ENCODE measurements at places on chromosomes 13 and 19.

DNA sequence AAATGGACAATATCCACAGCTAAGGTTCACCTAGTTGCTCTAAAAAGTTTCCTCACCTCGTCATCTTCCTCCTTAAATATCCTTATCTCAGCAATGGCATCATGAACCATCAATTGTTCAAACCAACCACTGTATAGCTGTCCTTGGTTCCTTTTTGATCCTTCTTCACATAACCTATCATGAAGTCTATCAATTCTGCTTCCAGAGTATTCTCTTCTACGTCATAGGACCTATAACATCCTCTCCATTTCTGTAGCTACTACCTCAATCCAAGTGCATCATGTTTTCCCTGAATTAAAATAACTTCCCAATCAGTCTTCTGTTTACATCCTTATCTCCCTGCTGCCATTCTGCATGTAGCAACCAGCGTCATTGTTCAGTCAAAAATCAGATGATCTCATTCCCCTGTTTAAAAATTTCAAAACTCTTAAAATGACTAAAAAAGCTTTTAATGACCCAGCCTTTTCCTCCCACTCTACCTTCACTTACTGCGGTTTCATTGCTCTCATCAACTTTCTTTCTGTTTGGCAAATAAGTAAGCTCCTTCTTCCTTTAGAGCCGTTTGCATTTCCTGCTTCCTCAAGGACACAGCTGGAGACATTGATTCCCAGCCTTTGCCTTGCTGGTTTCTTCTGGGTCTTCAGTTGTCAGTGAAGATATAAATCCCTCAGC is 223.9 kb upstream of the MIR17HG start:
- DNase-seq = no peak

DNA sequence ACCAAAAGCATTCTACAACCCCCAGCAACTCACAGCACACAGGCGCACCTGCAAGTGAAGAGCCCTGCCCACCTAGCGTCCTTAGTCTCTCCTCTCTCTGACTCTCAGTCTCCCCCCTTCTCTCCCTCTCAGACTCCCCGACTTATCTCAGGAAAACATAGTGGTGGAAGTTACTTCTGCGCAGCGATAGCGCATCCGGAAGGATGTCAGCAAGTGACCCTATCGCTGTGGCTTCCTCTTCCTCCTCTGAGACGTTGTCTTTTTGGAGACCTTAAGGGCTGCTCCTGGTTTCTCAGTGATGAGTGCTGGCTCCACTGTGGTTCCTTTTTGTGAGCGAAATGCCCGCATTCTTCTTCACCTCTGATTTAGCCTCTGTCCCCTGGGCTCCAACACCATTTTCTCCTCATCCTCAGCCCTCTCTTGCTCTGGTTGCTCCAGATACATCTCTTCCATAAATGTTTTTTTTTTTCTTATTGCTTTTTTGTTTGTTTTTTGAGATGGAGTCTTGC is 1.4 kb upstream of the YIF1B start:
- DNase-seq = peak; percentile 84

GRCh38 chr13:41955605-41956004 is 5.3 kb downstream of the VWA8 start:
- DNase-seq = no peak

DNA sequence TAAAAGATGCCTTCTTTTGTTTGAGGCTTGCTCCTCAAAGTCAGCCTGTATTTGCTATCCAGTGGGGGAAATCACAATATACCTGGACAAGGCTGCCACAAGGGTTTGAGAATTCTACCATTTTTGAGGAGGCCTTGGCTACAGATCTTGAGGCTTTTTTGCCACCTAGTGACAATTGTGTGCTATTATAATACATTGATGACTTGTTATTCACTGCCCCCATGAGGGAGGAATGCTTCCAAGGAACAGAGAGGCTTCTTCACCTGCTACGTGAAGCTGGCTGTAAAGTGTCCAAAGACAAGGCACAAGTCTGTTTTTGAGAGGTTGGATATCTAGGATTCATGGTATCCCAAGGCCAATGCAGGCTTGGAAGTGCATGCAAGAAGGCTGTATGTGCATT is 72.5 kb downstream of the ZNF708 start:
- no peak for DNase-seq

GRCh38 chr19:38543807-38544568 is 73.8 kb downstream of the MAP4K1 start:
- peak; percentile 88 for DNase-seq

GRCh38 chr19:47598407-47599349 is 10.3 kb upstream of the BICRA start:
- DNase-seq = no peak

DNA sequence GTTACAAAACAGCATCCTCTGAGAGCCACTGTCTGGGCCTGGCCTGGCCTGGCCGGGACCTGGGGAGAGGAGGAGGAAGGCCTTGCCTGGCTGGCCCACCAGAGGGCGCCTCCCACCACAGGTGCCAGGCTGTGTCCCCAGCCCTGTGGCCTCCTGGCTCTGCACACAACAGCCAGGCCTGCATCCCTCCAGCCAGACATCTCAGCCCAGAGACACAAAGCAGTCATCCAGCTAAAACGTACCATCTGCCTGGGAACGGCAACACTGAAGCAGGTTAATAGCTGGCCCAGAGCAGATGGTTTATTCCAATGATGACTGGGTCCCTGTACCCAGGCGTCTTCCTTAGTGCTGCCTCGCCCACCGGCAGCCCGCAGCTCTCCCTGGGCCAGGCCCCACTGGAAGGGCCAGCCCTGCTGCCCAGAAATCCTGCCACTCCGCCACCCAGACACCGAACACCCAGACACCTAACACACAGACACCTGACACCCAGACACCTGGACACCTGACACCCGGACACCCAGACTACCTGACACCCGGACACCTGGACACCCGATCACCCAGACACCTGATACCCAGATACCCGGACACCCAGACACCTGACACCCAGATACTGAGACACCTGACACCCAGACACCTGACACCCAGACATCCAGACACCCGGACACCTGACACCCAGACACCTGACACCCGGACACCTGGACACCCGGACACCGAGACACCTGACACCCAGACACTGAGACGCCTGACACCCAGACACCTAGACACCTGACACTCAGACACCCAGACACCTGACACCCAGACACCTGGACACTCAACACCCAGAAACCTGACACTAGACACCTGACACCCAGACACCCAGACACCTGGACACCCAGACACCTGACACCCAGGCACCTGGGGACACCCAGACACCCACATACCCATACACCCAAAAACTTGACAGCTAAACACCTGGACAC is 20.1 kb downstream of the C19orf12 start:
- DNase-seq = peak; percentile 33

GRCh38 chr13:36848199-36848982 is 29.4 kb downstream of the RFXAP start:
- DNase-seq = peak; percentile 20

DNA sequence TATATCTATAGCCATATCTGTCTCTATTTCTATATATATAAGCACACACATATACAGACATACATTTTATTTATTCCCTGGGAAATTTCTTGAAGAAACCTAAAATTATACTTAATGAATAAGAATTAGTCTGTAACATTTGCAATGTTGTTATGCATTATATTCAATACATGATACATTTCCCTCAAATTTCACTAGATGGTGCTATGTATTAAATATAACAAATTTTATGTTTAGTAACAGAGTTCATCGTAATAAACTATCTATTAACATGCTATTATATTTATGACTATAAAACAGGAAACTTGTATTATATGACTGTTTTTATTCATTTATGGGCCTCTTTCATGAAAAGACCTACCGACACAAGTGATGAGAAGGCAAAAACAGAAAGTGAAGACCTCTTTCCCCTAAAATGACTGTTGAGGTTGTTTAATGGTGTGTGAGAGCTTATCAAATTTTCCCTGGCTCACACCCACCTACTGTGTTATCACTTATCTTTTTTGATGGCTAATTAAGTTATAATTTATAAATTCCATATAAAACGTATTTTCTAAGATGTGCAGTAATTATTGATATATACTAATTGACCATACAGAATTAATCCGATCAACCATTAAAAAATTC is 881.9 kb downstream of the SLITRK6 start:
- DNase-seq = no peak

DNA sequence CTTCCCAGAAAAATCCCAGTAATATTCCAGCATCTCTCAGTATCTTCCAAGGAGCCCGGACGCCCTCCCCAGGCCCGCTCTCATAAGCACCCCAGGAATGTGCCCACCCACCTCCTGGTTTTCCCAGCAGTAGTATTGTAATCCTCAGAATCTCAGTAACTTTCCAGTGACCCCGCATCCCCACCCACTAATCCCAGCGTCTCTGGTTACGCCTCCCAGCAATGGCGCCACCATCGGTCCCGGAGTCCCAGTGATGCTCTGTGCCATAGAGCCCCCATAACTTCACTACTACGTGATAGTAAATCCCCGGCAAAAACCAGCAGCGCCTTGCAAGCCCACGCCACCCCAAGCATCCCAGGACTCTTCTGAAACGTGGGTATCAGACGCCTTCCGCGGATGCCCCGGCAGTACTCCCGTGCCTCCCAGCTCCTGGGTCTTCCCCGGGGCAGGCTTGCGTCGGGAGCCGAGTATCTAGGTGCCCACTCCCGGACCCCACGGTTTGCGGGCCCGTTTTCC is 928 bp upstream of the PNPLA6 start:
- DNase-seq = no peak

GRCh38 chr19:38385804-38386257 is 2.0 kb downstream of the GGN start:
- DNase-seq = no peak

DNA sequence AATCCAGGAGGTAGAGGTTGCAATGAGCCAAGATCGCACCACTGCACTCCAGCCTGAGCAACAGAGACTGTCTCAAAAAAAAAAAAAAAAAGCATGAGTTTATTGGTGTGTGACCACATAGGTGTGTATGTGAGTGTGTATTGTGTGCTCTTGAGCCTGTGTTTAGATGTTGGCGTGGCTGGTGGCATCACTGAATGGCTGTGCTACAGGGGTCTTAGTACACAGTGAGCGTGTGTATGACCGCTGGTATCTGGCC is 2.5 kb downstream of the SLC1A5 start:
- no peak for DNase-seq

- no peak for DNase-seq
Measured at GRCh38 chr13:51397262-51397941, 55.4 kb downstream of the INTS6 start.

GRCh38 chr19:57273014-57273413 is 7.3 kb upstream of the ZNF460 start:
- no peak for DNase-seq

DNA sequence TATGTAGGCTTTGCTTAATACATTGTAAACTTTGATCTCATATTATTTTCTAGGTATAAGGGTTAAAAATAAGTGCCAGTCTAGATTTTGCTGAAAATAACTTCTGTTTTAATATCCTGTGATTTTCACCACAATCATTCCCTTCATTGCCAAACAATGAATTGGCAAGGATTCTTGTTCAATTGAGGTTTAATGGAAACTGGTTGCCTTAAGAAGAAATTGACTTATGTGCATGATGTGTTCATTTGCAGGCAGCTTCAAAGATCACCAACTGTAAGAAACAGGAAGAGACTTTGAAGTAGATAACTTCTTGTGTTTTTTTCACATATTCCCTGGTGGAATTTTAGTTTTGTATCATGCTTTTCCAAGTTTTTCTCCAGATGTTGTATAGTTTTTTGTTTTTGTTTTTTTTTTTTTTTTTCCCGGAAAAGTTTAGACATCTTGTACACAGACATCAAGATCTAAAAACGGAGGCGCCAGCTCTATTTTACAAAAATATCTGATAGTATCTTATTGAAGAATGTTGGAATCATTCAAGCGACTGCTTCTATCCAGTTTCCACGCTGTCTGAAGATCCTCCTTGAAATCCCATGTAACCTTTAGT is 108.3 kb downstream of the POSTN start:
- DNase-seq = no peak

- DNase-seq = no peak
Measured at GRCh38 chr19:58513213-58513693, 1.5 kb upstream of the SLC27A5 start.

DNA sequence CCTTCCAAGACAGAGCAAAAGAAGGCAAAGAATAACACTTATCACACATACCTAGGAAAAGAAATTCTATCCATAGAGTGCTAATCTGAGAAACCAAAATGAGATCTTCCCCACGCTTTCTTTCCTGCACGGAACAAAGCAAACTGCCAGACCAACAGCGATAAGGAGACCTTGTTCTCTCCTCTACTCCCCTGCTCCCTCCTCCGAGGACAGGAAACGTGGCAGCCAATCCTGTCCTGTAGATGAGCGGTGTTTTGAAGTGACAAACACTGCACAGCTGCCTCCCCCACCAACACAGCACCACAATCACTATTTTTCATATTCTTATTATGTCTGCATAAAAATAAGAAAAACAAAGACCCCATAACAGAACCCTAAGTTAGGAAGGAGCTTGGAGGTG is 113.9 kb upstream of the IRS2 start:
- no peak for DNase-seq

DNA sequence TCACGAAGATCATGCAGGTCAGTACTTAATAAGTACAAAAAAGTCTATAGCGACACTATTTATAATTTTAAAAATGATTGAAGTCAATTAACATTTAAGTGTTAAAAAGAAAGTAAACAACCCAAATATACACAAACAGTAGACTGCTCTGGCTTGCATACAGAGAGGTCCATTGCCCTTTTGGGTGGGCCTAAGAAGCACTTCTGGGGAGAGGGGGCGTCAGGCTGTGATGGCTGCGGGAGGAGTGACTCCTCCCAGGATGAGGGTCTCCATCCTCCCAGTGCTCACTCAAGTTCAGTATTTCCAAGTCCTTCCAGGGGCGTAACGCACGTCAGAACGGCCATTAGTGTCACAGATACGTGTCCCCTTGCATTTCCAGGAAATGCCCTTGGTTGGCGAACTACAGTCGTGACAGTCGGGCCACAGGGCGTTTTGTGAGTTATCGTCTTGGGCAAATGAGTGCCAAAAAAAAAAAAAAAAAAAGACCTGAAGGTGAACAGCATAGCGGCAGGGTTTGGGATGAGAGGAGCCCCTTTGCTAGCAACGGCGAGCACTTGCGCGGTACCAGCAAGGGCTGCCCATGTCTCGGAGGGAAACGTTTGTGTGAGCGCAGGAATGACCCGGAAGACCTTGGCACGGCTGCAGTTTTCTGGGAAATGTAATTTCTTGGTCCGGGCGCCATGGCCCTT is at the start of gene SCGB2B2:
TSS of gene SCGB2B2 (minus strand) at position 463 of the 689 bp plus-strand sequence. CDS start 82,596 bp downstream, outside the sequence.
- peak; percentile 79 for DNase-seq

DNA sequence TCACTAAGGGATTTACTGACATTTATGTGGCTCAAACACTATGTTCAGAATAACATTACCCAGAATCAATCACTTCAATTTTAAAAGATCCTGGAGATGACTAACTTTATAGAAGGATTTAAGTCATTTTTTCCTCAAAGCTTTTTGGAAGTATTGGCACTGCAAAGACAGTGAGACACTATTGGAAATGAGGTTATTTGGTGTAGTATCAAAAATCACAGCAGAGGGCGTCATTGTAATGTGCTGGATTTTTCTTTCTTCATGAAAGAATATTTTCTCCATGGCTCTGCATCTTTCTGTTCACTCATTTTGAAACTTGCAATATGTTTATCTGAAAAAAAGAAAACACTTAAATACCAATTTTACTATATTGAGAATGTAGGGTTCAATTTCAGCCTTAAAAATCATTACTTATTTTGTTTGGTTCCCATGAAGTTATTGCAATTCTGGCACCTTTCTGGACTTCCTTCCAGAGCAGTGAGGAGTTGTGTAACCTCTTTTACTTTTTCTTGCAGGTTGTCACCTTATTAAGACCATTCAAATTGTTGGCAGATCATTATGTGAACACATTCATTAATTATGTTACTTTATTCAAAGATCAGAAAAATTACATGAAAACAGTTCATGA is 3.7 kb upstream of the CSNK1A1L start:
- peak; percentile 16 for DNase-seq

GRCh38 chr19:14416817-14417231 is 2.3 kb downstream of the DDX39A start:
- DNase-seq = no peak
